ENCODE measurements at places on chromosomes 7 and 10.
A peak's percentile ranks its signal among the peaks of the same experiment; 100 is the strongest.

GRCh38 chr7:92737706-92738105, 98.7 kb downstream of the CDK6 start:
- DNase-seq, result no peak

GRCh38 chr10:13528875-13529713, at the start of gene BEND7:
TSS of gene BEND7 (minus strand) at chr10:13529014. CDS start at chr10:13528533, 481 bp downstream.
- DNase-seq, result peak; percentile 3

- DNase-seq, result no peak
Measured at GRCh38 chr7:55214707-55215106, 150.4 kb upstream of the LANCL2 start.

GRCh38 chr7:26186364-26187311, 13.9 kb downstream of the HNRNPA2B1 start:
- no peak for DNase-seq

All from NCI-H1092 (cell line).